Aorta (tissue), 5 donors: ENCODE measurements at places on chromosomes 2 and 18. TPM values are rescaled to one million over a fixed set of nuclear protein-coding genes. Genes with fewer than 3 reads are reported as not detected.

DNA sequence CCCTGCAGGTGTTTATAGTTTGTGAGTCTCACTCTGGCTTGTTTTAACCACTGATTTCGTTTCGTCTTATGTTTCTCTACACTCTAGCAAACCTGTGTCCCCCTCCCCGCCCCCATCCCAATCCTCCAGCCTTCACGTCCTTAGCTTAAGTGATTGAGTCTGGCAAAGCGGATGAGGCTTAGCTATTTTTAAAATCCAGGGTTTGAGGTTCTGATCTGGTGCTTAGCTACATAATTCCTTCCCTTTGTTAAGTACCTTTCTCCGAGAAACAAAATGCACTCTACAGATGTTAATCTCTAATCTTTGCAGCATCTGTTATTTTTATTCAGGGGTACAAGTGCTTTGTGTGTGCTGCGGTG is 7.8 kb downstream of the AGAP1 start:
- H3K4me1 ChIP-seq: no peaks in the 10 kb centered on the region
- no peaks in the 10 kb centered on the region for H3K36me3 ChIP-seq
- H3K4me3 ChIP-seq: no peak overlapping the region
- DNase-seq: no peak
- H3K27me3 ChIP-seq: no peaks in the 10 kb centered on the region

DNA sequence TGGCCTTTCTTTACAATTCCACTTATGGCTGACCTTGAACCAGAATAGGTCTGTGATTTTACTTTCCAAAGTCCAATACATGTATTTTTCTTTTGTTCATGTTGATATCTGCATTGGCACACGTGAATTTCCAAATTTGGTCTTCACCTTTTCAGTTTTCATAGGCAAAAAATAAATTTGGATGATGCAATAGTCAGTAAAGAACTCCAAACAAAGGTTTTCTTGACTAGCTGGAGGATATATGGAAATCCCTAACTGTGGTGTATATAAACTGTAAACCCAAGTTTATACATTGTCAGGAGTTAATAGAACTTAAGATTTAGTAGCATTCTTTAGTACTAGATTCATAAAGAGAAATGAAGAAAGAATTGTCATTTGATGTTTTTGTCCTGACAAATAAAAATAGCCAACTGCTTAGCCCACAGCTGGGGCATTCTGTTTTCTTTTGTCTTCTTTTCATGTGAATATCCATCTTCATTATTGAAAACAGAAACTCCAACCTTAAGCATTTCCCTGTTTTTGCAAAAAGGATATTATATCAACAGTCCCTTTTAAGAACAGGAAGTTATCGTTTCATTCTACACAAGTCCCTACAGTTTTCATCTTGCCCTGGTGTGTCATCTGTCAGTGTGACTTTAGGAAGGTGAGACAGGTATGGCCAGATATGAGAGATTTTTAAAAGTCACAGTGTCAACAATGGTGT is 132.9 kb downstream of the BCL2 start:
- H3K27me3 ChIP-seq: no peaks in the 10 kb centered on the region
- H3K36me3 ChIP-seq: no peaks in the 10 kb centered on the region
- H3K4me3 ChIP-seq: no peak overlapping the region
- no peak overlapping the region for H3K27ac ChIP-seq
- DNase-seq: no peak
- H3K4me1 ChIP-seq: peaks cover 9% of the 10 kb centered on the region

GRCh38 chr2:24558781-24559472 is 67.9 kb downstream of the NCOA1 start:
- no peak for DNase-seq
- peaks cover 10% of the 10 kb centered on the region for H3K4me1 ChIP-seq
- H3K27me3 ChIP-seq: peaks cover 1% of the 10 kb centered on the region
- H3K36me3 ChIP-seq: no peaks in the 10 kb centered on the region
- H3K27ac ChIP-seq: no peak overlapping the region

- H3K27ac ChIP-seq: no peak overlapping the region
- no peaks in the 10 kb centered on the region for H3K4me1 ChIP-seq
- no peak overlapping the region for H3K4me3 ChIP-seq
- no peak for DNase-seq
- no peaks in the 10 kb centered on the region for H3K27me3 ChIP-seq
Measured at GRCh38 chr2:170022692-170023091, 155.3 kb upstream of the MYO3B start.

DNA sequence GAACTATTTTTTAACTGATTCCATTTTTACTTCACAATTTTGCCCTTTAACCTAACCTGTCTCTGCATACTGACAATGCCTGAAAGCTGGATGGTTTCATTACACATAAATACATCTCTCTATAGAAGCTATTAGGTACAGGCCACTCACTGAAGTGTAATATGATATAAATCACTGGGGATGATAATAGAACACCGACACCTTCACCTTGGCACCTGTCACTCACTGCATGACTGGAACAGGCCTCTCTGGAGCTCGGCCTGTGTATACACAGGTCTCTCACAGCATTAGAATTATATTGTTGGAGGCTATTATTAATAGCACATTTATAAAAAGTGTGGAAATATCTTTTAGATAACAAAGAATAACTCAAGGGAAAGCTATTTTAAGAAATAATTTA is 138.2 kb downstream of the TMEM131 start:
- no peak overlapping the region for H3K27ac ChIP-seq
- H3K36me3 ChIP-seq: peaks cover 3% of the 10 kb centered on the region
- no peaks in the 10 kb centered on the region for H3K27me3 ChIP-seq
- no peak for DNase-seq

GRCh38 chr2:141582213-141582612 is 548.6 kb downstream of the LRP1B start:
- no peak overlapping the region for H3K4me3 ChIP-seq
- H3K36me3 ChIP-seq: no peaks in the 10 kb centered on the region
- no peak overlapping the region for H3K27ac ChIP-seq
- H3K27me3 ChIP-seq: no peaks in the 10 kb centered on the region
- H3K4me1 ChIP-seq: no peaks in the 10 kb centered on the region
- no peak for DNase-seq

DNA sequence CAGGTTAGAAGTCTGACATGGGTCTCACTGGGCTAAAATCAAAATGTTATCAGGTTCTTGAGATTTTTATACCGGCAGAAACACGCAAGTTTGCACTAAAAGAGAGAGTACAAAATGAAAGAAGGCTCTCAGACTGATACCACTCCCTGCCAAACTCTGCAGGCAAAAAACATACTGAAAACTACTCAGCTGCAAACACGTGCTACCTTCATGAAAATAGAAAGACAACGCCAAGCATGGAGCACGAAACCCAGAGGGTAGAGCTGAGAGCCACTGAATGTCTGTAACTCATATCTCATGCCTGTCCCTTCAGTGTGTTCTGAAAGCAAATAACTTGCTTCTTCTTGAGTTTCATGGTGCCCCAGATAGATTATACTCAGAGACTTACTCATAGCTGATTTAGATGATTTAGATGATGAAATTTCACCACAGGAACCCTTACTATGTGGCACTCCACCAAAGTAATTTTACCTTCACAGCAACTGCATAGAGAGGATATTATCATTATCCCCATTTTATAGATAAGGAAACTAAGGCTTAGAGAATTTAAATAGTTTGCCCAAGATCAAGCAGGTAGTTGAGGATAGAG is 313.0 kb upstream of the SLC39A10 start:
- no peak for DNase-seq
- H3K4me3 ChIP-seq: no peak overlapping the region
- H3K36me3 ChIP-seq: no peaks in the 10 kb centered on the region
- peaks cover 2% of the 10 kb centered on the region for H3K4me1 ChIP-seq
- H3K27ac ChIP-seq: no peak overlapping the region

DNA sequence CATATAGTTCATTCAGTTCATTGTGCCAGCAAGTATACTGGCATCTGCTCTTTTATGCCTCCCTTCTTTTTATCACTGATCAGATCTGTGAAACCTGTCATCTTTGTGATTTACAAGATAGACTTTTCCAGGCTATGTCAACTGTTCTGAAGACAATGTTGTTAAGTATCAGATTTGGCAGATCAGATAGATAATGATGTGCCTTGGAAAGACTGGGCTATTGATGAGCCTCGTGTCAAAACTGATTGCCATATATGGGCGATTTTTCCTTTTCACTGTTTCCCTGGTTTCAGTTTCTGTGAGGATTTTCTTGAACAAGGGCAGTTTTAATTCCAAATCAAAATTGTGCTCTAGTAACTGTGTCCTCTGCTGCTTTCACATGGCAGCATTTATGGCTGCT is 26.6 kb downstream of the INSIG2 start:
- H3K4me1 ChIP-seq: peaks cover 3% of the 10 kb centered on the region
- H3K36me3 ChIP-seq: no peaks in the 10 kb centered on the region
- no peak overlapping the region for H3K4me3 ChIP-seq
- DNase-seq: no peak

- no peak overlapping the region for H3K27ac ChIP-seq
- no peaks in the 10 kb centered on the region for H3K4me1 ChIP-seq
- no peaks in the 10 kb centered on the region for H3K36me3 ChIP-seq
- H3K27me3 ChIP-seq: no peaks in the 10 kb centered on the region
Measured at GRCh38 chr2:222242532-222242931, 56.3 kb downstream of the PAX3 start.

GRCh38 chr2:121491518-121491917 is 39.2 kb upstream of the RNU4ATAC start:
- H3K4me3 ChIP-seq: no peak overlapping the region
- H3K4me1 ChIP-seq: no peaks in the 10 kb centered on the region
- H3K27me3 ChIP-seq: no peaks in the 10 kb centered on the region

DNA sequence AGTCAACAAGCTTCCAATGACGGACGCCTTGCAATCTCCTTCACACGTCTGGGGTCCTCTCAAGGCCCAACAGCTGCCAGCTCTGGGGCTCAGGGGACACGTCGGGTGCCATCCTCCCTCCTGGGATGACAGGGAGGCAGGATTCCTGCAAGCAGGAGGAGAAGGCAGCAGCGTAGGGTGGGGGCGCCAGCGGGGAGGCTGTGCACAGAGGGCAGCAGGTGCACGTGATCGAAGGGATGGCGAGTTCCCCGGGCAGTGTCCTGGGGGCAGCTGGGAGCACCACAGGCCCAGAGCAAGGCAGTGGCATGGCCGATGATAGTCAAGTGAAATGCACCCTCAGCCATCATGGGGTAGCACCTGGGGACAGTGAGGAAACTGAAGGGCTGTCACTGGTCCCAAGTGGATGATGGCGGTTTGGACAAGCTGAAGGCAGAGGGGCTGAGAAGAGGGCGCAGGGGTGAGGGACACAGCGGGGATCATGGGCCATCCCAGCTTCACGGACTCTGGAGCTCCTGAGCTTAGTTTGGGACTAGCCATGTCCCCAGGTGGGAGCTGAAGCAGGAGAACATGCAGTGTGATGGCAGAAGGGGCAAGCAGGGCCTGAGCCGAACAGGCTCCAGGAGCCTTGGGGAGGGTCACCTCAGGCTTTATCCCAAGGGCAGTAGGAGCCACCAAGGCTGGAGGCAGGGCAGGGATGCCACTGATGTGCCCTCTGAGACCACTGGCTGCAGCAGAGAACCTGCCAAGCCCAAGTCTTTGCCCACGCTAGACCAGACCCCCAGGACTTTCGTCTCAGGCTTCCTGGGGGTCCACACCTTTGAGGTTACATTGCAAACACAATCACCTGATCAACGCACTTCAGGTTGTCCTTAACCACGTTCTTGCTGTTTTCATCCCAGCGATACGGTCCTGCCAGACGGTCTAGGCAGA is 16.3 kb upstream of the SNED1 start:
- H3K36me3 ChIP-seq: no peaks in the 10 kb centered on the region
- peak; percentile 55 for DNase-seq
- H3K27me3 ChIP-seq: no peaks in the 10 kb centered on the region

DNA sequence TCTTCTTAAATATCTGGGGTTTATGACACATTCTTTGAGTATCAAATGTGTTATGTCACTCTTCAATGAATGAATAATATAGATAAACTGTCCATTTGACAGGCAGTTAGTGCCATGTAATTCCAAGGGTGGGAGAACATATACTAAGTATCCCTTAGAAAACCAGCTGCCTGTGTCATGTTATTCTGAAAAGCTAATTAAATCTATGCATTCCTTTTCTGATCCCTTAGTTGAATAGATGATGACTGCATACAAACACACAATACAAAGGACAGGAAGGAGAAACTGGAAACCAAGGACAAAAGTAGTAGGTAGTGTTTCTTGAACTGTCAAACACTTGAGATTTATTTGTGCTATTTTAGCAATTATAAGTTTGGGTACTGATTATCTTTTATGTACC is 8.3 kb downstream of the ARHGAP28 start:
- H3K27me3 ChIP-seq: no peaks in the 10 kb centered on the region
- no peak overlapping the region for H3K27ac ChIP-seq
- no peak for DNase-seq
- H3K4me1 ChIP-seq: no peaks in the 10 kb centered on the region
- no peak overlapping the region for H3K4me3 ChIP-seq
- H3K36me3 ChIP-seq: no peaks in the 10 kb centered on the region

GRCh38 chr2:236545814-236546480 is 23.7 kb upstream of the ACKR3 start:
- no peaks in the 10 kb centered on the region for H3K4me1 ChIP-seq
- H3K27ac ChIP-seq: no peak overlapping the region
- no peak overlapping the region for H3K4me3 ChIP-seq
- DNase-seq: no peak

- no peak for DNase-seq
- H3K36me3 ChIP-seq: no peaks in the 10 kb centered on the region
- no peaks in the 10 kb centered on the region for H3K27me3 ChIP-seq
- no peaks in the 10 kb centered on the region for H3K4me1 ChIP-seq
Measured at GRCh38 chr2:216516730-216517350, 18.2 kb downstream of the RPL37A start.

GRCh38 chr2:58865436-58865835 is 624.3 kb upstream of the FANCL start:
- no peaks in the 10 kb centered on the region for H3K36me3 ChIP-seq
- H3K4me1 ChIP-seq: no peaks in the 10 kb centered on the region
- H3K4me3 ChIP-seq: no peak overlapping the region
- no peak overlapping the region for H3K27ac ChIP-seq
- H3K27me3 ChIP-seq: no peaks in the 10 kb centered on the region

GRCh38 chr2:43418680-43419079 is 177.2 kb downstream of the THADA start:
- no peaks in the 10 kb centered on the region for H3K4me1 ChIP-seq
- H3K27me3 ChIP-seq: no peaks in the 10 kb centered on the region
- DNase-seq: no peak
- no peak overlapping the region for H3K27ac ChIP-seq

The DAW1 gene
- polyA plus RNA-seq: 0.41 TPM

The TM4SF20 gene
- not detected for polyA plus RNA-seq

The NT5DC4 gene
- polyA plus RNA-seq: not detected

The LAMA1 gene
- 0.41 TPM for polyA plus RNA-seq

The IGFBP2 gene
- polyA plus RNA-seq: 1,436 TPM

The UGGT1 gene
- 3.0 TPM for polyA plus RNA-seq

The CFAP221 gene
- 0.18 TPM for polyA plus RNA-seq
